ENCODE measurements at places on chromosomes 5 and 9.

DNA sequence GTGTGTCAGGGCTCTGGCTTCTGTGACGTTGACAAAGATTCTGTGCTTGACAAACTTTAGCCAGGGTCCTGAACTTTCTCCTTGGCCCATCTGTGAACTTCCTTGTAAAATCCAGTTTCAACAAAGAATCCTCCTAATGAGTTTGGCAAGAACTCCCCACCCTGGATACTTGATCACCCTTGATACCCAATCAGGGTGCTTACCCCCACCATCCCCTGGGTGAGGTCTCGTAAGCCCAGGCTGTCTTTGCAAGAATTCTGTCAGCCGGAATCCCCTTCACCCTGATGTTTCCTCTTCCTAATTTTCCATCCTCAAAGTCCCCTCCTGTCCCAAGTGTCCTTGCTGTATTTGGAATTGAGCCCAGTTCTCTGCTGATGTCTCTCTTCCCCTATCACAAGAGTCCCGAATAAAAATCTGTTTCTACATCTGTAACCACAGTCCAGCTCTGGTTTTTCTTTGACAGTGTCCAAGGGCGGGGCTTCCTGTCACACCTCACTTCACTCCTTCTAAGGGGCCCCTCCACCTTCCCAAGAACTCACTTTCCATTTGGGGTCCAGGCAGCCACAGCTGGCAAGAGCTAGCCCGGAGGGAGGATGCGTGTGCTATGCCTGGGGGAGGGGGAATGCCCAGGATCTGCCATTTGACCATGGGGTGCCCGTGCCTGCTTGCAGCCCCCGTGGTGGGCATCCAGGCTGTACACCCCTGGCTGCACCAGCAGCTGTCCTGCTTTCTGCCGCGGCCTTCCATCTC lies 2.7 kb upstream of the CARD19 start:
- no peak for DNase-seq

DNA sequence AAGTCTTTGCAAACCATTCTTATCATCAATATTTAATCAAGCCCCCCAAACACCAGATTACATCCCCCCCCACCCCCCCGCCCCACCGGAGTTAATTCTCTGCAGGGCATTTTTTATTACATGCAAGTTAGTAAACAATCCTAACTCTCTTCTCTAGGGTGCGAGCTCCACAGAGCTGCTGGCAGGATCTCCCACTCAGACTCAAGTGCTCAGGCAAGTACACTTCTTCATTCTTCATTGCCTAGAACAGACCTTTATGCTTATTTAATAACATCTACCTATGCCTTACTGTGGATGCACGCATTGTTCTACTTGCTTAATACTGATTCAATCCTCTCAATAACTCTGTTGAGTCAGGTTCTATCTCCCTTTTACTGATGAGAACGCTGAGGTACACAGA lies 9.9 kb downstream of the SAXO1 start:
- no peak for DNase-seq

- DNase-seq, result no peak
These were observed 985.3 kb upstream of the DMAC1 start for GRCh38 chr9:8784838-8785237.

GRCh38 chr5:4205398-4205797 lies 609.8 kb downstream of the IRX1 start:
- DNase-seq, result no peak

- DNase-seq, result no peak
These were observed 13.5 kb downstream of the SRFBP1 start for GRCh38 chr5:121975294-121975693.

DNA sequence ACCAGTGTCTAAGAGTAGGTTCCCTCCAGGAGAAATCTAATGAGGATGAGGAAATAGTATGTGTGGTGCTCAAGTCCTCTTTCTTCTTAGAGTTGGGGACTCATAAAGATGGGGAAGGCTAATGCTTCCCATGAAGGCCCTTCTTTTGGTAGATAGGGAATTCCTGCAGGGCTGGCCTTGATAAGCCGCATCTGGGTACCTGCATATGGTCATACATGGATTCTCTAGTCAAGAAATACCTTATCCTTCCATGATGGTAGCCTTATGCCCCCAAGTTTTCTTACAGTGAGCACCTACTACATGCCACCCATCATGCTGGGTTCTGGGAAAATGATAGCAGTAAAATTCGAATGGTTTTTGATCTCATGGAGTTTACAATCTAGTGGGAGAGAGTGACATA lies 382.6 kb downstream of the KDM4C start:
- no peak for DNase-seq

DNA sequence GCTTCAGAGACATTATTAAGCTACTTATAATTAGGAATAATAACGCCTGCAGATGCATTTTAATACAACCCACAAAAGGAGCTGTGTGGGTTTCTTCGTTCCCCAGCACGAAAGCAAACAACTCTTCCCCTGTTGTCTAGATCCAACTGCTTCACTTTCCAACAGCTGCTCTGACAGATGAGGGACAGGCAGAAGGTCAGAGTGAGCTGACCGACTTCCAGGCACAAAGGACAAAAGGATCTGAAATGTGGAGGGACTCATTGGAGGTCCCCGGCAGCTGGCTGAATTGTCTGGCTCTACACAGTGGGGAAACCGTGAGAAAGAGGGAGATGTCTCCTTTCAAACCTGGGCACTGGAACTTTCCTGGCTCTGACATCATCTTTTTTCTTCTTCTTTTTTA lies 79.1 kb upstream of the ALDH1B1 start:
- DNase-seq, result no peak

DNA sequence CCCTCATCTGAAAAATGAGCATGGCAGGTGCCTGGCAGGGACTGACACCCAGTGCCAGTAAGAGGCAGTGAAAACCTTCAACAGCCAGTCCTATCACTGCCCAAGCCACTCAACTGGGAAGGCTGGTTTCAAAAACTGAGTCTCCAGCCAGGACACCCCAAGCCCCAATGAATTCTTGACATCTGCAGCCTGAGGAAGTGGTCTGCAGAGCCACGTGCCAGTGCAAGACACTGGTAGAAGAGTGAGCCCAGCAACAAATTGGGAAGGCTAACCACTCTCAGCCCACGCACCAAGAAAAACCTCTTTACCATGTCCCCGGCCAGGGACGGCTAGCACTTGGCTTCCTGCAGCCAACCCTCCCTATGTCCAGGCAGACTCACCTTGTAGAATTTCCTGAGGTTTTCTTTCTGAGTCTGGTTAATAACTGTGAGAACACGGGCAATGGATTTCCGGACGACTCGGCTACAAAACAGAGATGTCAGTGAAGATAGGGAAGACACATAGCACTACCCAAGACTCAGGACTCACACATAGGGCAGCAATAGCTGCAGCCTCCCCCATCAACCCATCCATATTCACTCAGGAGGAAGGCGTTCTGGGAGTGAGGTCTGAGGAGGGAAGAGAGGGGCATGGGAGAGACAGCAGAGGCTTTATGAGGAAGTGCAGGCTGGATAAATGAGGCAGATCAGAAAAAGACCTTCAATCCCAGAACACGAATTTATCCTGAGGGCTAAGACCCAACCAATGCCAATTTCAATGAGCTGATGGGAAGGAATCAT lies 1.8 kb downstream of the RPL35 start:
- DNase-seq, result no peak

GRCh38 chr5:93579692-93580062 lies 1.3 kb downstream of the NR2F1-AS1 start:
- DNase-seq, result no peak

All from NCI-H2029 treated with DMSO at 0.1 percent for 48 hours (cell line).